ENCODE measurements at places on chromosomes 4 and X.

DNA sequence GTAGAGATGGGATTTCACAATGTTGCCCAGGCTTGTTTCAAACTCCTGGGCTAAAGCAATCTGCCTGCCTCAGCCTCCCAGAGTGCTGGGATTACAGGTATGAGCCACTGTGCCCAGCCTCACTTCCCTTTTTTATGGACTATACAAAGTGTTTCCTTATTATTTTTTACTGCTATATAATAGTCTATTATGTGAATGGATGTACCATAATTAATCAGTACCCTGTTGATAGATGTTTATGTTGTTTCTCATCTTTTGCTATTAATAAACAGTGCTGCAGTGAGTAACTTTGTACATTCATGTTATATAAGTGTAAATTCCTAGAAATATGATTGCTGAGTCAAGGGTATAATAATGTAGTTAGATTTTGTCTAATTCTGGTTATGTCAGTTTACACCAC is 35.8 kb upstream of the LARP1B start:
- DNase-seq, result no peak

GRCh38 chr4:114393295-114394038 is 205.1 kb upstream of the UGT8 start:
- no peak for DNase-seq

- DNase-seq, result no peak
These were observed 3.9 kb downstream of the L1CAM start for GRCh38 chrX:153882086-153882498.

GRCh38 chr4:85166318-85166717 is 199.8 kb upstream of the WDFY3 start:
- no peak for DNase-seq

DNA sequence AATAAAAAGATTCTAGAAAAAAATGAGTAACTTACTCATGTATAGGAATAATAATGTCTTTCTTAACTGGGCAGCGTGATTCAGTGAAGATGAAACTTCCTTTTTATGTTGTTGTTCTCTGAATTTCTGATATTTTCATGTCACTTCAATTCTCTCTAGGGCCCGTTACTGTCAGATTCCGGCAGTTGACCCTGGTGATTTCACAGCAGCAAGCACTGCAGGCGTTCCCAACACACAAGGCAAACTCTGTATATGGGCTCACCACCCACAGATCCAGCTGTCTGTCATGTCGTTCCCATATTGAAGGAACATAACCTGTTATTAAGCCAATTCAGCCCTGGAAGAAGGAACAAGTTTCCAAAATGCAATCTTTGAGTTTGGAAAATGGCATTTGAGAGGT is 288.3 kb upstream of the GALNTL6 start:
- no peak for DNase-seq

DNA sequence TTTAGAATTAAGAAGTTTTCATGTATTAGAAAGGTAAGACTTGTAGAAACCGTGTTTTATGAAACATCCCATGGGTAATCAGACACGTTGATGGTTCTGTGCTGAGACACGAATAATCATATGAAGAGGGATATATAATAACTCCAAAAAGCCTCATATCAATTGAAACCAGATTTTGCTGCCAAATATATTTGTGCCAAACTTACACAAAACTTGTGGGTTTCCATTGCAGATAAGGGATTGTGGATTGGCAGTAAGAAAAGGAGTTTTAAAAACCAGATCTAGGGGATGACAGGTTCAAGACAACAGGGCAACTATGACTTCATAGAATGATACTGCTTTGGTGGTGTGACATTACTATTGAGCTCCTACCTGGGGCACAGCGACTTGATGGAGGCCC is 616.1 kb downstream of the BCOR start:
- DNase-seq, result no peak

GRCh38 chr4:77022560-77023179 is 53.1 kb downstream of the CCNI start:
- DNase-seq, result no peak

- DNase-seq, result no peak
These were observed 163.9 kb upstream of the SLC7A11 start for GRCh38 chr4:138405934-138406567.

DNA sequence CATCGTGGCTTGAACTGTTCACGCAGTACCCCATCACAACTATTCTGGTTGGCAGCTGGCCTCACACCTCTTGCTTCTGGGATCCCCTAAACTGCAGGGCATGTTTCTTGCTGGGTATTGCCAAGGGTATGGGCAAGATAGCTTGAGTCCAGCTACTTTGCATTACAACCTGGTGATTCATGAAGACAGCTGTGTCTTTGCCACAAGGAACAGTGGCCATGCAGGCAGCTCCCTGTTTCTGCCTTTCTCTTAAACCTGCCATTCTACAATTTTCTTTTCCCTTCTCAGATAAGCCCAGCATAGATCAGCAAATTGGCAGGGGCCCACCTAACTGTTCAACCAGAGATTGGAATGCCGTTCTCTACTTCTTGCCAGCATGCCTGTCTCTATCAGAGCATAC is 42.8 kb downstream of the TENM3 start:
- DNase-seq, result no peak

DNA sequence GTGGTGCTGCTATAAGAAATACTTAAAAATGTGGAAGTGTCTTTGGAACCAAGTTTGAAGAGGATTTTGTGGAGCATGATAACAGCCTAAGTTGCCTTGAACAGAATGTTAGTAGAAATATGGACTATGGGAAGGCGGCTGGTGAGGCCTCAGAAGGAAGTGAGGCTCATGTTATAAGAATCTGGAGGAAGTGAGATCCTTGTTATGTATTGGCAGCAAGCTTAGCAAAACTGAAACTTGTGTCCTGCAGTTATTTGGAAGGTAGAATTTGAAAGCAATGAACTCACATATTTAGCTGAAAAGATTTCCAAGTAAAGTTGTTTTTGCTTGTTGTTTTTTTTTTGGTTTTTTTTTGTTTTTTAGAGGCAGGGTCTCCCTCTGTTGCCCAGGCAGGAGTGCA is 13.6 kb upstream of the MED14 start:
- DNase-seq, result no peak

DNA sequence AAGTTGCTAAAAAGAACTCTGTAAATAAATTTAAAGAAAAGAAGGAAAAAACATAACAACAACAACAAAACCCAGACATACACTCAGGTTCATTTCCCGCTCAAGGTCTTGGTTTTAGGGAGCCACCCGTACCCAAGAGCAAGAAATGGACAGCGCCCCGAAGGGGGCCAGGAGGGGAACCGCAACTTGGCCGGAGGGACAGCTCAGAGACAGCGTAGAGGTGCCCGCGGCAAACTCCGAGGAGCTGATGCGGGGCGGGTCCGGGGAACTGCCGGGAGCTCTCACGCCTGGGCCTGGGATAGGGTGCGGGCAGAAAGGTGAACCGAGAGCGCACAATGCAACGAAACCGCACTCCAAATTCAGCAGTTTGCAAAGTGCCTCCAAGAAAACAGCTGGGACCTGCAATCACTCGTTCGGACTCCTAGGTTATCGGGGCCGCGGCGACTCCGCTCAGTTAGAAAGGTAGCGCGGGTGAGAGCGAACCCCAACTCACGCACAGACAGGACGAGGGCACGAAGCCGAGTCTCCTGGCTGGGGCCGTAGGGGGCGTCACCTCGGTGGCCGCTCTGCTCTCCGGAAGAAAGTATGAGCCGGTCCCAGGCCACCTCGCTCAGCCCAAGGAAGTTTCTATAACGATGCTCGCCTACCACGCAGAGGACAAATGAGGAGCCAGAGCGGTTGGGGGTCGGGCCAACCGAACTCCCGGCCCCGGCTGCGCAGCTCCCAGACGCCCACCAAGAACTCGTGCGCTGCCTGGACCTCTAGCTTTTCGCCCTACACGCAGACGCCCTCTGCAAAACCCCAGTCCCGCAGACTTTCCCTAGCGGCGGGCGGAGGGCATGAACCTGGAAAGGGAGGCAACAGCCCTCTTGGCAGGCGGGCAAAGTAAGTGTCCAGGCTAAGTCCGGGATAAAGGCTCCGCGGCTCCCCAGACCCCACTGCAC is 1.4 kb downstream of the NDNF start:
- peak; percentile 31 for DNase-seq

DNA sequence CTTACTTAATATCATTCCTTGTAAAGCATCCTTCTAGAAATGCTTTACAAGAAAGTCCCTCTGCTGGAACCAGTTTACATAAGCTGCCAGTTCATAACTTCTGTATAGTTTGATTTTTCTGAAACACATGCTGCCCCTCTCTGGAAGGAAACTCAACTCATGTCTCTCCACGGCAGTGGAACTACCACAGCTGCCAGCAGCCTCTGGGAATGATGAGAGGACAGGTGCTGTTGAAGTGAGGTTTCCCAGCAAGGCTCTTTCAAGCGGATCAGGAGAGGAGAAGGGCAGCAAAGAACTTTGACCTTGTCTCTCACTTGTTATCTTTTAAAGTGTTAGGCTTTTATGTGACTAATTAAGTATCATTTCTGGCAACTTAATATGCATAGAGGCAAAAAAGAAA is 7.3 kb downstream of the GRPR start:
- DNase-seq, result no peak

GRCh38 chr4:16067515-16067914 is 16.3 kb downstream of the PROM1 start:
- no peak for DNase-seq

- no peak for DNase-seq
These were observed 191.1 kb downstream of the RAPGEF2 start for GRCh38 chr4:159293811-159294515.

DNA sequence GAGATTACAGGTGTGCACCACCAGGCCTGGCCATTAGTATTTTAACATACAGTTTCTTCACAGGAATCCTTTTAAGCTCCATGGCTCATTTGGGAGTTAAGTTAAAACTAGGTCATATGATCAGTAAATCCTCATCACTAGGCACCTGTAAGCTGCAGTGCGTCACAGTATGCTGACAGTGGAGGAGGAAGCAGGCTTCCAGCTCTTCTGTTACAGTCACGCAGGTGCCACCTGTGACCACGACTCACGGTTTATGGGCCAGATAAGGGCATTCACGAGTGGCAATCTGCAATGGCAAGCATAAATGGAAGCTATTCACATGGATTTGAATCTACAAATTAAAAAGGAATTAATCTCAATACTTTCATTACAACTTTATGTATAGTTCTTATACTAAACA is 129.4 kb upstream of the BCOR start:
- DNase-seq, result no peak

DNA sequence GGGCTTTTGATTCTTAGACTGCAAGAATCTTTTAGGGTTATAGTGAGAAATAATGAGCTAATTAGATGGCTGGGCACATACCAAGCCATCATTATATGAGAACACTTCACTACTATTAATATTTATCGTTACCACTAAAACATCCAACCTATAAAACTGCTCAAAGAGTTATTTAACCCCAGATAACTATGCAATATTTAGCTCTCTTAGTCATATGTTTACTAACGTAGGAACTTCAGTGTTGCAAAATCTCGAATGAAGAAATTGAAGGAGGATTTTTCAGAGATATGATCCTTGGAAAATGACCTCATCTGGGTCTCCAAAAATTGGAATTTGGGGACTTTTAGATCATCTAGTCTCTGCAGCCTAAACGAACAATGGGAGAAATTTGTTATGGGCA is 265.0 kb upstream of the RPS6KA3 start:
- no peak for DNase-seq

- no peak for DNase-seq
These were observed 1112.4 kb downstream of the STIM2 start for GRCh38 chr4:27973056-27973455.

DNA sequence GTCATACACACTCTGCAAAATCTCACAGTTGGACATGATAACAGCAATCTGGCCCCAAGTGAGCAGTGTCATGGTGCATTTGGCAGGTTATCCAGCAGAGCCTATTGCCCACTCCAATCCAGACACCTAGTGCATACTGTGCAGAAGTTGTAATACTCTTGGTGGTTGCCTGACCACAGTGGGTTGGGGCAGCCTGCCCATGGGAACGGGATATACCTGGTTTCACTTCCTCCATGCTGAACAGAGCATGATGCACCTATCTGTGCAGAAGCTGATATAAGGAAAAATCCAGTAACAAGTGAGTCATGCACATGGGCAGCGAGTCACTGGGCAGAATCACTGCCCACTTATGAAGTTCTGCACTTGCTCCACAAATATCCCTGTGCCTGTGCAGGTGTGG is 105.3 kb upstream of the IGSF1 start:
- DNase-seq, result no peak

DNA sequence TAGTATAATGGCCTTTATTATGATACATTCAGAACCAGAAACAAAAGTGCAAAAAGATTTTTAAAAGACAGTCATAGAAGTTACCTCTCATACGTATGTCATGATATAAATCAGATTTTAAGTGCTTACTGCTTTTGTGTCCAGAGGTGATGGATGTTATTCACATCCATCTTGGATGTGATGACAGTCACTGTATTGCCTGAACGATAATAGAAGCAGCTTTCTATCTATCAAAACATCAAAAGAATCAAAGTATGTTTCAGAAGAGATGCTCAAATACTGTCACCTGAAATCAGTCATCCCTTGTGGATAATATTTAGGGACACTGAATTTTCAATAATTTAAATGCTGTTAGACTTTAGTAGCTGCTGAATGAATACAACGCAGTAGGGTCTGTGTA is 26.8 kb upstream of the IL21 start:
- DNase-seq, result no peak

GRCh38 chrX:148872161-148872535 is 371.7 kb downstream of the AFF2 start:
- no peak for DNase-seq

DNA sequence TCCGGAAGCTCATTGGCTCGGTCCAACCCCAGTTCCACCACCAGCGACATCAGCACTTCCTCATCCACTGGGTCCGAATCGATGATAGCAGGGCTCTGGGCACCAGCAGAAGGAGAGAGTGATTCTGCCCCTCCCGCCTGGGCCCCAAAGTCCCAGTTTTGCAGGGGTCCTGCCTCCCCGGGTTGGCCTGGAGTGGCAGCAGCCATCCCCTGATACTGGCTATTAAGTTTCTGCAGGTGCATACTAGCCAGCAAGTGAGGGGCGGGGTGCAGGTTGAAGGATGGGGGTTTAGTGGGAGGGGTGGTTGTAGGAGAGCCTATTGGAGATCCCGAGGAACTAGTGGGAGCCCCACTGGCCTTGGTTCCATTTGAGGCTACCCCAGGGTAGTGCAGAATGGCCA is 3.9 kb downstream of the CITED1 start:
- DNase-seq, result no peak
